ENCODE measurements at places on chromosomes 6 and 20.
A peak's percentile ranks its signal among the peaks of the same experiment; 100 is the strongest.

DNA sequence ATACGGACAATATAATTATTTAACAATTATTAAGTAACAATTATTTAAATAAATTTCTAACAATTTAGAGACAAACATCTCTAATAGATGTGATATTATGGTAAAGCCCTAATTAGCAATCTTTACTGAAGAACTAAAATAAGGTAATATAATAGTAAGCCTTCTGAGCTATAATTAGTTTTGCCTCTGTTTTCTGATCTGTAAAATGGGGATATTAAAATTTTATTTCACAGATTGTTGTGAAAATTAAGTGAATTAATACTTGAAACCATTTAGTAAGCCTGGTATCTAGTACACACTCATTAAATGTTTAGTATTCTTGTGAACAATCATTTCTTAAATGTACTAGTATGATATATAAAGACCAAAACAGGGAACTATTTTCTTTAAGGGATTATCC is 70.3 kb downstream of the CDK19 start:
- DNase-seq, result no peak

DNA sequence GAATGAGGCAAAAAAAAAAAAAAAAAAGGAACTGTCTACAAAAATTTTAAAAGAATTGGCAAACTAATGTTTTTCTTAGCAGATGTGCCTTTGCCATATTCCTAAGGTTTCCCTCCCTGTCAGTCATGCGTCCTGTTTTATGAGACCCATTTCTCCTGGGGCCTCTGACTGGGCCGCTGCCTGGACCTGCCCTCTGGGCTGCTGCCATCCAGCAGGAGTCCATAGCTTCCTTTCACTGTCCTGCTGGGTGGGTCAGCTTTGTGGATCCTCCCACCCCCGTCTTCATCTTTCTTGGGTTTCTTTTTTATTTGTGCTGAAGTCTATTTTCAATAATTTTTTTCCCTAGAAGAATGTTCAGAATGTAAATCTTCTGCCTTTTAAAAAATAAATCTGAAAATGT is 110.8 kb upstream of the SCP2D1 start:
- DNase-seq, result no peak

DNA sequence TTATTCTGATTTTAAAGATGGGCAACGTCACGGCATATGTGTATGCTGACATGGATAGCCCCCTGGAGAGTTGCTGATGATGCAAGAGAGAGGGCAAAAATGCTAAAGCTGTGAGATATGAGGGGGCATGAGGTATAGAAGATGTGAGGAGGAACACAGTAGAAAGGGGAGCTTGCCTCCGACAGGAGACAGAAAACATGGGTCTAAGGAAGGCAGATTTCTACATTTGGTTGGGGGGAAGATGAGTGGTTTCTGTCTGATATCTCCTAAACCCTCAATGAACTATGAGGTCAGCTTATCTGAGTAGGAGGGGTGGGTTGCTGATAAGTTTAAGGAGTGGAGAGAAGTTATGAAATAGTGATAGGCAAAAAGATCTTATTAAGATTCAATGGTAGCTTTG is 6.0 kb downstream of the RNF24 start:
- DNase-seq, result no peak

DNA sequence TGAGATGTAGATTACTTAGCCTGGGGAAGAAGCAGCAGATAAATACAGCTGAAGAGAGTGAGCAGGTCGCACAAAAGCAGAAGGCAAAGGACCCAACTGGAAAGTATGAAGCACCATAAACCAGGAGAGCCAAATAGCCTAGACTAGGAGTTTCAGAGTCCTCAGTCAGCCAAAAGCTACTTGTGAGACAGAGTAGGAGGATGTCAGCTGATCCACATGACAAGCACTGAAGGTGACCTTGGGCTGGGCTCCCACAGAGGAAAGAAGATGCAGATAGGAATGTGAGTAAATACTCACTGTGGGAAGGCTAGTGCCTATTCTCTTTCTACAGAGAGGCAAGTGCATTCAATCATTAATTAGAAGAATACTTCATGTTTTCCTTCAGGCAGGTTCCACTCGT is 274.0 kb upstream of the POU3F2 start:
- no peak for DNase-seq

GRCh38 chr6:42269553-42269952 is 51.9 kb upstream of the MRPS10 start:
- DNase-seq, result no peak

DNA sequence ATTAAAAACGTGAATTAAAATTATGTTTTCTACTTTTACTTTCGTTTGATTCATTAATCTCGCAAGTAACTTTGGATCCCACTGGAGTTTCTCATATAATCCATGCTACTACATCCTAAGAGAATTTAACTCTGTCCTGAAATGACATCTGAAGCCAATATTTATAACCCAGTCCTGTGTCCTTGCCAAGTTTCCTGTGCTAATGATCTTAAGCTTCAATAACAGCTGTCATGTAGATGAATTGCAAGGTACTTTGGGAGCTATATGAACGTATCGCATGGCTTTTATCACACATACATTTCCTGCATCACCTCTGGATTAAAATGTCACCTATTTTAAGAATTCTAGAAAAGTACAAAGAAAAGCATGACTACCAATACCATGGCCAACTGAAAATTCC is 833.8 kb upstream of the CITED2 start:
- DNase-seq, result no peak

DNA sequence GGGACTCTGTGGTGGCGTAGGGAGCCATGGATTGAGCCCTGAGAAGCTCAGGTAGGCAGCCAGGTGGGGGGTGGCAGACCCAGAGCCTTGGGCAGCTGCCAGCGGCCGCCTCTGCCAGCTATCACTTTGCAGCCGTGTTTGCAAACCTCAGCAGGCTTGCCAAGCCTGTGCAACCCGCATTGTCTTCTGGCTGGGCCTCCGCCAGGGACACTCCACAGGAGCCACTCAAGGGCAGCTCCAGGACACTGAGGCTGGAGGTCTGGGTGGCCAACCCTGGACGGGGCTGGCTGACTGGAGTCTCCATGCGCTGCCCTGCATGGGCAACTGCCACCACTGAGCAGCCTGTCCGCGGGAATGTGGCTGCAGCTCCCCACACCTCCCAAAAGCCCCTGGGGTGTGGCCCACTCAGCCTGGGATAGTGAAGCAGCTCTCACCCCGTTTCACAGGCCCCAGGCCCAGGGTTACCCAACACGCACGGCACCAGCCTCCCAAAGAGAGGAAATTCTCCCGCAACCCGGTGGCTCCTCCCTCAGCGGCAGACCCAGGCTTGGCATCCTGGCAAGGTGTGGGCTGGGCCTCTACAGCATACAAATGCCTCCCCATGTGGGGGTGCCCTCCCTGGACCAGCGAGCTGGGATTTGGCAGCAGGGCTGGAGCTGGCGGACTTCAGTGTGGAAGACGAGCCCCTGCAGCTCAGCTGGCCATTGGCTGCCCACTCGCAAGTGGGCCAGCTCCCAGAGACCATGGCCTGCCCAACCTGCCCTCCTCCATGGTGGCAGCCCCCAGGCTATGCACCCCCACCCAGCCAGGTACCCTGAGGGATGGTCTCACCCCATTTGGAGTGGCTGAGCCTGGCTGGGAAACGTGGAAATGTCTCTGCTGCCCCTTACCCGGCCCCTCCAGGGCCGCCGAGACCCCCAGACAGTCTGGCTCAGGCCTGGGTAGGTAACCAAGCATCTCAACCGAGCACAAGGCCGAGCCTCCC is 2.9 kb downstream of the CHRNA4 start:
- DNase-seq, result no peak

DNA sequence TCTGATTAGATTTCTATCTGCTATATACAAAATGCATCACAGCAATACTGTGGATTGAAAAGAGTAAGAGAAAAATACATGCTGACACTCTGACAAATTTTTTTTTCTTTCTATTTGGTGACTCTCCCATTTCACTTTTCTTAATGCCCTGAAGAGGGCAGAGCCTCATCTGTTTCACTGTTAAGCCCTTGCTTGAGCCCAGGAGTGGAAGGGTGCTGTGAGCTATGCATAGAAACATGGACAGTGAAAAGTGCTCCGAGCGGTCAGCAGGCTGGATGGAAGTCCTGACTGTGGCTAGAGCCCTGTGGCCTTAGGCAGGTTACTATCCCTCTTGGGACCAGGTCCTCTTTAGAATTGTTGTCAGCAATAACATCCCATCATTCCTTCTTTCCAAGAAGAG is 17.4 kb upstream of the CSE1L start:
- DNase-seq, result no peak

DNA sequence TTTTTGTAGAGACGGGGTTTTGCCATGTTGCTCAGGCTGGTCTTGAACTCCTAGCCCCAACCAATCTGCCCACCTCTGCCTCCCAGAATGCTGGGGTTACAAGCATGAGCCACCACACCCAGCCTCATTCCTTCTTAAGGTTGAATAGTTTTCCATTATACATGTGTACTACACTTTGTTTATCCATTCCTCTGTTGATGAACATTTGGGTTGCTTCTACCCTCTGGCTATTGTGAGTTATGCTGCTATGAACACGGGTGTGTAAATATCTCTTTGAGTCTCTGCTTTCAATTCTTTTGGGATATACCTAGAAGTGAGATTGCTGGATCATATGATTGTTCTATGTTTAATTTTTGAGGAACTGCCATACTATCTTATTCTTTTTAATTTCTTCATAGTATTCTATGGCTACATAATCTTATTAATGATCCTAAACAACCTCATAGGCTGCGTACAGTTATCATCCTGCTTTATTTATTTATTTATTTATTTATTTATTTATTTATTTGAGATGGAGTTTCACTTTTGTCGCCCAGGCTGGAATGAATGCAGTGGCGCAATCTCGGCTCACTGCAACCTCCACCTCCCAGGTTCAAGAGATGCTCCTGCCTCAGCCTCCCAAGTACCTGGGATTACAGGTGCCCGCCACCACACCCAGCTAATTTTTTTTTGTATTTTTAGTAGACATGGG is 49.2 kb upstream of the TLDC2 start:
- DNase-seq, result no peak

GRCh38 chr6:113363866-113364265 is 493.3 kb upstream of the MARCKS start:
- no peak for DNase-seq

DNA sequence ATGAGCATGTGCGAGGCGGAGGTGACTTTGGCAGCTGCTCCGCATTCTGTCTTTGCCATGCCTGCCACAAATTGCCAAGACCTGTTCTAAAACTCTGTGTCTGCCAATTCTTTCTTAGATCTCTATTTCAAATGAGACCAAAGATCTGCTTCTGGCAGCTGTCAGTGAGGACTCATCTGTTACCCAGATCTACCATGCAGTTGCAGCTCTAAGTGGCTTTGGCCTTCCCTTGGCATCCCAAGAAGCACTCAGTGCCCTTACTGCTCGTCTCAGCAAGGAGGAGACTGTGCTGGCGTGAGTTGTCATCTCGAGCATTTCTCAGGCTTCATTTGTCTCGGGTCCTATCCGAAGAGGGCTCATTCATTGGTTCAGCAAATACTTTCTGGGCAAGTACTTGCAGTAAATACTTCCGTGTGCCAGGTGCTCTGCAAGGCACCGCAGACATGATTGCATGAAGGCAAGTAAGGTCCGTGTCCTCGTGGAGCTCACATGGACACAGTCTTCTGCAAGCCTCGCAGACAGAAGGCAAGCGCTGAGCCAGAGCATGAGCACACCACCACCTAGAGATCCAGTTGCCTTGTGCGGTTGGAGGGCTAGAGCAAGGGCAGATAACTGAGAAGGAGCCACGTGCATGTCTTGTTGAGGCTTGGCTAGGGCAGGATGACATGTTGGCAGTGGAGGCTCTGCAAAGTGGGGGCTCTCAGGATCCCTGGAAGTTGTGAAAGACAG is 19.7 kb upstream of the MROH8 start:
- no peak for DNase-seq

DNA sequence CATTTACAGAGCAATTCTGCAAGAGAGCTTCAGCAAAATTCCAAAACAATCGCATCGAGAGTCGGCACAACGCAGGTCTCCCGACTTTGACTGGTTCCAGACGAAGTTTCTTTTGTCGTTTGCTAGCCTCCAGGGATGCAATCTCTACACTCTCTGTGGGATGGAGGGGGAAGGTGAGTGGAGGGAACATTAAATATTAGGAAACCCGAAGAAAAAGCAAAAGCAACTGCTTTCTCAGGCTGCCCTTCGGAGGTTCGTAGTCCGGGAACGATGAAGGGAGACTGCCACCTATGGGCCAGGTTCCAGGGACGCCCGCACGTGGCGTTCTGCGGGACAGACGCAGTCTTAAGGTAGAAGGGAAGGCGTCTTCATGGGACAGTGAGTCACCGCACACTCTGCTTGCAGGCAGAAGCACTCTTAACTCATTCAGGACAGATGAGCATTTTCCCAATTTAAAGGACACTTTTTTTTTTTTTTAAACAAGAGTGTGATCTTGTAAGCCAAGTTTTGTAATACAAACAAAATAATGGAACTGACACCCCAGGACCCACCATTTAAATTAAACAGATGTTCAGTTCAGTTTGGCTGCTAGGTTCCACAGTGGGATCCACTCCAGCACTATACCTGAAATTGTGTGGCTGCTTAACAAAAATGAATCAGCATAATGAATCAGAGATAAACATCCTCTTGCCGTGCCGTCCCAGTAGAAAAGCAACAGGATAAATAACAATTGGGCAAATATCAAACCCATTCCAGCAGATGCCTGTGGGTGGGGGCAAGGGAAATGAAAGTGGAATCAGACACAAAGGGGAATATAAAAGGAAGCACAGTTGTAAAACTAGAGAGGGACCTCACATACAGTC is 65.8 kb upstream of the ARMC2 start:
- peak; percentile 22 for DNase-seq

- DNase-seq, result no peak
These were observed 1066.5 kb upstream of the MANEA start for GRCh38 chr6:94510877-94511276.

- no peak for DNase-seq
These were observed 20.0 kb downstream of the PREX1 start for GRCh38 chr20:48807586-48808381.

GRCh38 chr20:48816282-48817205 is 11.3 kb downstream of the PREX1 start:
- DNase-seq, result no peak

DNA sequence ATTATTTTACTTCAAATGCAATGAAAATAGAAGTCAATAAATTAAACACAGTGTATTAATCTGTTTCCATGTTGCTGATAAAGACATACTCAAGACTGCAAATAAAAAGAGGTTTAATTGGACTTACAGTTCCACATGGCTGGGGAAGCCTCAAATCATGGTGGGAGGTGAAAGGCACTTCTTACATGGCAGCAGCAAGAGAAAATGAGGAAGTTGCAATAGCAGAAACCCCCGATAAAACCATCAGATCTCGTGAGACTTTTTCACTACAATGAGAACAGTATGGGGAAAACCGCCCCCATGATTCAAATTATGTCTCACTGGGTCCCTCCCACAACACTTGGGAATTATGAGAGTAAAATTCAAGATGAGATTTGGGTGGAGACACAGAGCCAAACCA is 82.2 kb downstream of the GPR63 start:
- no peak for DNase-seq

DNA sequence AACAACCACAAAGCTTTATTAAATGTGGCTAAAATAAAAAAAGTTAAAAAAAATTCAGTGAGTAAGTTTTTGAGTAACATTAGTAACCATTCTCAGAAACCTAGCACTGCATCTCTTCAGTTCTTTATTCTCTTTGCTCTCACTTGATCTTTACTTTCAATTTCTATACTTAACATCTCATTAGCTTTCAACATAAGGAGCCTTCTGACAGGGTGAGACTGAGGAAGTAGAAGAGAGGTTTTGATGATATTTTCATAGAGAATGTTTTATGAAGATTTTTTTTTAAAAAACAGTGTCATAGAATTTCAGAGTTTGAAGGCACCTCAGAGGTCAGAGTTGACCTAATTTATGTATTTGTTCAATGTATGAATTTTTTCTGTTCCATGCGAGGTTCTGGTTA is 60.8 kb downstream of the FAM83B start:
- no peak for DNase-seq
